ENCODE measurements at places on chromosomes 3 and 15.

GRCh38 chr15:68471541-68471940, 39.6 kb upstream of the ITGA11 start:
- no peak for DNase-seq

GRCh38 chr15:67927501-67928168, 87.8 kb upstream of the RNU6-1 start:
- DNase-seq, result no peak

DNA sequence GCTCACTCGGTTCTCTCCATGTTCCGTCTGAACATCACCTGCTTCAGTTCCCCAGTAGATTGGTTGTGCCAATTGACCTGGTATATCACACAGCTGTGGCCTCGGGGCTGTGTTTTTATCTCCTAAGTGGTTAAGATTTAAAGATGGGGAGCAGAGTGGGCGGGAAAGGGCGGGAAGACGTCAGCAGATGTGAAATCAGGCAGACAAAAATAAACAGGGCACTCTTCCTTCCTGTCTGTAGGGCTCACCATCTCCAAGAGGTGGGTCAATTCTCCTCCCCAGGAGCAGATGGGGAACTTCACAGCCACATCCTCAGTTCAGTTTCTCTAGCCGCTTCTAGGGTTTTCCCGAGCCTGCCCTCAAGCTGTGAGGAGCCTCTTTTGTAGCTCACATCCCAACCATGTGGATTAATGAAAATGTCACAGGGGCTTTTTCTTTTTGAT, 26.8 kb upstream of the LIMD1 start:
- no peak for DNase-seq

- DNase-seq, result no peak
Observed at GRCh38 chr15:66498501-66499386, 1.2 kb upstream of the SNAPC5 start.

GRCh38 chr3:7506606-7507180, 645.8 kb downstream of the GRM7 start:
- no peak for DNase-seq

DNA sequence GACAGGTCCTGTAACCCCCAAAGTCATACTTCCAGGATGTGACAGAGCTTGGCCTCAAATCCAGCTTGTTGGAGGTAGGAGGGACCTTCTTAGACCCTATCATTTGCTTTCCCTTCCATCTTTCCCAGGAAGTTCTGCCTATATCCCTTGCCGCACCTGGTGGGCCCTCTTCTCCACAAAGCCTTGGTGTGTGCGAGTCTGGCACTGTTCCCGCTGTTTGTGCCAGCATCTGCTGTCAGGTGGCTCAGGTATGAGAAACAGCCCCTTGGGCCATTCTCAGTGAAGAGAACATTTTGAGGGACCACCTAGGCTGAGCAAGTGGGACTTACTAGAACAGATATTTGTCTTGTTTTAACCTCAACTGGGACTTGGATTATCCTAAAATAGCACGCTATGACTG, 1.3 kb downstream of the IL17RE start:
- DNase-seq, result no peak

Data from stimulated activated CD8-positive, alpha-beta memory T cell treated with anti-CD3 and anti-CD28 coated beads, Interleukin-15, amount 100 ng/mL, for 1 hour (primary cell).